ENCODE measurements at places on chromosomes 2 and 18. TPM values are rescaled to one million over a fixed set of nuclear protein-coding genes. Genes with fewer than 3 reads are reported as not detected.

The AOX1 gene
- total RNA-seq = 2.2 TPM

DNA sequence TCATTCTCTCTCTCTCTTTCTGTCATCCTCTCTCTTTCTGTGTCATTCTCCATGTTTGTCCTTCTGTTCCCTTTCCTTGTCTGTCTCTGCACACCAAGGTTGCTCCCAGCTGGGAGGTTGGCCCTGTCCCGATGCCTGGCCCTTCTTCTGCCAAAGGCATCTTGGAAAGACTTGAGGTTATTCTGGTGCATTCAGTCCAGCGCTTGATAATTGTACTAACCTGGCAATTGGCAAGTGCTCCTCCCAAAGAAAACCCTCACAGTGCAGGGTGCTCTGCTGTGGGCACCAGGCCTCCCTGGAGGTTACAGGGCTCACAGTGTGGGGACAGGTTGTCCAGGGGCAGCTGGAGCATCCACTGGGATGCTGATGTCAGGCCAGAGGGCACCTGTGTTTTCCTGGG lies 95.4 kb downstream of the GLI2 start:
- DNase-seq = no peak

DNA sequence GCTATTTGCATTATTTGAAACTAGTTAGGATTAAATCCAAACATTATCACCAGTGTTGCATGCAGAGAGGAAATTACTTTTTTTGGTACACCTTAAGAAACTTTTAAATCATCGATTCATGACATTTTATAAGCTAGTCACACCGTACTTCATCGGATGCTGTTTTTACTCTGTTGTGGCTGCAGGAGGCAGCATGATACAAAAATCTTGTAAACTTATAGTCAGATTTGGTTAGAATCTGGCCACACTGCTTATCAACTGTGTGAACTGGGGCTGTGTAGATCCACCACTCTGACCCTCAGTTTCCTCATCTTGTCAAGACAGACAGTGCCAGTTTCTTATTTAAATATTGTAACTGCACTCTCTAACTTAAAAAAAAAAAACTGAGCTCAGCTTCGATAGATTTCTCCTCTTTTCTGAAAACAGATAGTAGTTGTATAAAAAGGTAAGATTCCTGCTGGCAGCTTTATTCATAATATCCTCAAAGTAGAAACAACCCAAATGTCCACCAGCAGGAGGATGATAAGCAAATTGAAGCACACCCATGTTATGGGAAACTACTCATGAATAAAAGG lies 77.8 kb downstream of the RAPGEF4 start:
- no peak for DNase-seq

GRCh38 chr2:109202486-109202885 lies 73.5 kb downstream of the SH3RF3 start:
- no peak for DNase-seq

The CREG2 gene
- 0.42 TPM for total RNA-seq

The POMC gene
- 0.29 TPM for total RNA-seq

The MXD1 gene
- total RNA-seq = 9.7 TPM

- DNase-seq = no peak
Measured at GRCh38 chr2:169715379-169716237, 18.0 kb upstream of the KLHL23 start.
